ENCODE measurements at places on chromosomes 2 and 18.
A peak's percentile ranks its signal among the peaks of the same experiment; 100 is the strongest.

DNA sequence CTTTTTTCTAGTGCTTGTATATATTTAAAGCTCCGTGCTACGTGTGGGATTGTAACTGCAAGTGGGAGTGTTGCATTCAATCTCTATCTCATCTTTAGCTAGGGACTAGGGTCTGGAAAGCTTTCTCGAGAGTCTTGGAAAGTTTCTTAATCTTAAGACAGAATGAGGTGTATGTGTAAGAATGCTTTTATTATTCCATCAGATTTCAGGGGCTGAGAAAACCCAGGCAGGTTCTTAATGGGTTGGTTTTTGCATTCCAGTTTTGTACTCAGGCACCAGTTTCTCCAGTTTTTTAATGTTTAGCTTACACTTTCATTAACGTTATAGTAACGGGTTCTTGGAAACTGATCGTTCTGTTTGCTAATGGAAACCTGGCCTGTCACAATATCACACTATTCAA lies 20.3 kb downstream of the MRPL19 start:
- DNase-seq = no peak

DNA sequence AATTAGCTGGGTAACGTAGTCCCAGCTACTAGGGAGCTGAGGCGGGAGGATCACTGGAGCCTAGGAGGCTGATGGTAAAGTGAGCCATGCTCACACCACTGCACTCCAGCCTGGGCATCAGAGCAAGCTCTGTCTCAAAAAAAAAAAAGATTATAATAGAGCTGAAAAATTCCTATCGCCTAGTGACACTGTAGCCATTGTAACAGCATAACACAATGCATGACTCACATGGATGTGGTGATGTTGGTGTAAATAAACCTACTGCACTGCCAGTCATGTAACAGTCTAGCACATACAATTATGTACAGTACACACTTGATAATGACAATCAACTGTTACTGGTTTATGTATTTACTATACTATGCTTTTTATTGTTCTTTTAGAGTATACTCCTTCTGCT lies 39.6 kb downstream of the MGAT4A start:
- DNase-seq = no peak

DNA sequence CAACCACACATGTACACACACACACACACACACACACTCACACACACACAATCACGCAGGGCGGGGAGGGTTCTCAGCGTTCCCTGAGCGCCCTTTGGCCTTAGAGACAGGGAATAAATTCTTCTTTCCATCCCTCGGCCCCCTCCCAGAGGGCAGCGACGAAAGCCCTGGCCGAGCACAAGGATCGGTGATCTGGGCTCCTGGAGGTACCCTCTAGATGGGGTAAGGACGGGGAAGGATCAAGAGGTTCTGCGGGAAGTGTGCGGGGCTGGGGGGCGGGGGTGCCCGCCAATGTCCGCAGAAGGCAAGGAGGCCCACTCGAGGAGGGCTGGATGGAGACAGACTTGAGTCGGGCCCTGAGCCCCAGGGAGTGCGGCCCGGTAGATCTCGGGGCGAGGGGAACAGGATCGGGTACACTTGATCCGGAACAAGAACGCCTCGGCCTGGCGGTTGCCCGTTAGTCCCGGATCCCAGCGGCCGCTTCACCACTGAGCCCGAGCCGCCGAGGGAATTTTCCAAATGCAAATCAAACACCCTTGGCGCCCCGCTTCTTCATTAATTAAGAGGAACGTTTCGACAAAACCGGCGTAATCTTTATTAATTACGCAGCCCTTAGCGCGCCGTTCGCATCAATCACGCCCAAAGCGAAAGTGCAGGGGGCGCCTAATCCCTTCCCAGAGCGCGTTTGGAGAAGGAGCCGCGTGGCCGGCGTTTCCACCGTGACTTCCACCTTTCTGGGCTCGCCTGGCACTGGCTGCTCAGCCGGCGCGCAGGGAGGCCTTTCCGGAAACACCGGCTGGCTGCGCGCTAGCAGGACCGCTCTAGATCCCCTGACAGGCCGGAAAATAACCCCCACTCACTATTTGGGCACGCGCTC lies 7.0 kb upstream of the PAX3 start:
- DNase-seq = no peak

GRCh38 chr2:55782528-55783173 lies 89.0 kb upstream of the PNPT1 start:
- DNase-seq = no peak

DNA sequence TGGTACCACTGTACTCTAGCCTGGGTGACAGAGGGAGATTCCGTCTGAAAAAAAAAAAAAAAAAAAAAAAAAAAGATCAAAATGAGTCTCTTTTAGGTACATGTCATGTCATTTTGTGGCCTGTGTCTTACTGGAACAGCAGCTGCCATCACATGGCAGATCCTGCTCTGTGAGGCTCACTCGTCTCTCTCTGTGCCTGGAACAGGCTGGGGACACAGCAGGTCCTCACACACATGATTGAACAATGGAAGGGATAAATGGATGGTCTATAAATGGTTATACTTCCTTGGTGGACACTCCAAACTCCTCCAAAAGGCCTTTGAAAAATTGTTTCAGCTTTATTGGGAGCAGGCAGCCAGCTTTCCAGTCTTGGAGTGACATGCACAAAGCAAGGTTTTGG lies 236.2 kb upstream of the COPS8 start:
- DNase-seq = no peak

GRCh38 chr2:100692381-100692780 lies 127.6 kb upstream of the NPAS2 start:
- DNase-seq = peak; percentile 19

- no peak for DNase-seq
These were observed 42.7 kb downstream of the NPPC start for GRCh38 chr2:231883468-231883881.

- no peak for DNase-seq
These were observed 171.5 kb downstream of the EVA1A start for GRCh38 chr2:75389271-75389670.

- no peak for DNase-seq
These were observed 57.3 kb downstream of the NEDD4L start for GRCh38 chr18:58101291-58101794.

DNA sequence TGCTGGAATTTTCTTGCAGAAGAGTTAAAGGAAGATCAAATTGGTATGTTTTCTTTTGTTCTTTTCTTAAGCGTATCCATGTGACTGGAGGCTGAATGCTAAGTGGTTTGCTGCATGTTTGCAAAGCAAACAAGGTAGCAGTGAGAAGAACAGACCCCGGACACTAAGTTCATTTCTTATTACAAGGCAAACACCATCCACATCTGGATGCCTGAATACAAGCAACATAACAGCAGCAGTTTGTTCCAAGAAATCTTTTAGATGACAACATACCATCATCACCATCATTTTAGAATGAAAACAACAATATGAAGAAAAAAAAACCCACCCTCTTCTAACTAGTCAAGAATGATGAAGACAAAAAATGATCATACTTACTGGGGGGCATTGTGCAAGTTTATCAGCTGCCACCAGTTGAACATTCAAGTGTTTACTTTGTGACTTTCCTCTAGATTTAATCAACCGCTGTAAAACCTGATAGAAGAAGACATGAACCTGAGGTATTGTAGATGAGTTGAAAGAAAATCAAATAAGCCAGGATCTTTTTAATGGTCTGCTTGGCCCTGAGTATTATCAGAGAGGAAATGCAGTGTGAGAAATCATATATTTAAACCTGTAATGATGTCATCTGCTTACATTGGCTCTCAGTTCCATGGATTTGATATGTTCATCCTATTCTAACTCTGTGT lies 25.0 kb upstream of the ARL5A start:
- DNase-seq = no peak

DNA sequence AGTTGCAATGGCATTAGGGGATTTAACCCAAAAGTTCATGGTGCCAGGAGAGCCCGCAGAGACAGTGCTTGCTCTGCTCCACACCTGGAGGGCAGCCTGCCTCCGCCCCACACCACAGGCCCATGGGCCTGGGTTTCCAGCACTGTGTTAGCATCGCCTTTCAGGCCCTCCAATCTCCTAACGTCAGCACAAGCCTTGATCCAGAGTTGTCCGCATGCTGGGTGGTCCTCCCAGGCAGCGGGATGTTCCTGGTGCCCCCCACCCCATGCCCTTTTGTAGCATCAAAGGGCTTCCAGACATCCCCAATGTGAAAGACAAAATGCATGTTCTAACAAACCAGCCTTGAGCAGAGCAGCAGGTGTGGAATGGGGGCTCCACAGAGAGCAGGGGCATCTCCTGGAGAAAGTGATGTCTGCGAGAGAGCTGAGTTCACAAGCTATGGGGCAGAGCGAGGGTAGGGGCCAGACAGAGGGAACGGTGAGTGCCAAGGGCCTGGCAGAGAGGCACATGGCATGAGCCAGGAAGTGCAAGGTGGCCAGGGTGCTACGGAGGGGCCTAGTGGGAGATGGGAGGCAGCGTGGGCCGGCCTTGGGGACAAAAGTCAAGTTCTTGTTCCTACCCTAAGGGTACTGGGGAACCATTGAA lies 119.2 kb downstream of the CYP26B1 start:
- peak; percentile 41 for DNase-seq

DNA sequence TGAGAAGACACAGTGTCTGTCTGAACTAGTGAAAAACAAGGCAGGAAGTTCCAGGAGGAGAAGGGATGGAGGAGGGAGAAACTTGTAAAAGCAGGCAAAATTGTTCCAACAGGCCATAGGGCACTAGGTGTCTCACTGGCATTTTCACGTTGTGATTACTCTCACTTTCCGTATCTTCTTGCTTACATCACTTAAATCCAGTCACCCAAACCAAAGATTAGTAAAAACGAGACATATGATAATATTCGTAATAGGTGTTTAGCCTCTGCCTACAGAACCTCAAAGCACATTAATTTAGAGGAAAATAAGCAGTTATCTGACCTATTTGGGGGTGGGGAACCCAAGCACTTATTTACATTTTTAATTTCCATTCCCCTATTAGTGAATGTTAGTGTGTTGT lies 78.3 kb downstream of the POU3F3 start:
- no peak for DNase-seq

GRCh38 chr2:217325816-217326215 lies 466.0 kb upstream of the TNP1 start:
- DNase-seq = no peak

GRCh38 chr2:60554074-60554645 lies 706 bp upstream of the BCL11A start:
- DNase-seq = no peak

- DNase-seq = no peak
These were observed 46.9 kb downstream of the DNMT3A start for GRCh38 chr2:25294573-25295462.

- no peak for DNase-seq
These were observed 266.0 kb upstream of the FSIP2 start for GRCh38 chr2:185472574-185472973.

GRCh38 chr18:57898506-57899124 lies 95.5 kb upstream of the ATP8B1 start:
- no peak for DNase-seq

DNA sequence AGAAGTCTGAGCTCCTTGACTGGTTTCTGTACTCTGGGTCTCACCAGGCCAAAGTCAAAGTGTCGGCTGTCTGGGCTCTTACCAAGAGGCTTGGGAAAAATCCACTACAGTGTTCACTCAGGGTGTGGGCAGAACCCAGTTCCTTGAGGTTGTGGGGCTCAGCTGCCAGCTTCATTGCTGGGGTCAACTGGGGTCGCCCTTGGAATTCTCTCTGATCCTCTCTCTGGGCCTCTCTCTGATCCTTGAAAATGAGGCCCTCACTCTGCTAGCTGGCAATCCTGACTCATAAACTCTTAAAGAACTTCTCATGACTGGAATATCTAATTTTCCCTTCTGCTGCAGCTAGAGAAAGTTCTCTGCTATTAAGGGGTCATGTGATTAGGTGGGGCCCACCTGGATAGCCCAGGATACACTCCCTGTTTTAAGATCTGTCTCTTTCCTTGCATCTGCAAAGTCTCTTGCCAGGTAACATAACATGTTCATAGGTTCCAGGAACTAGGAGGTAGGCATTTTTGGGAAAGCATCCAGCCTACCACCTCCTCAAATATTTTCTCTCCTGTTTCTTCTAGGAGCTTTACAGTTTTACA lies 66.3 kb downstream of the SP110 start:
- no peak for DNase-seq

- no peak for DNase-seq
These were observed 8.9 kb downstream of the DIS3L2 start for GRCh38 chr2:231970461-231970860.

DNA sequence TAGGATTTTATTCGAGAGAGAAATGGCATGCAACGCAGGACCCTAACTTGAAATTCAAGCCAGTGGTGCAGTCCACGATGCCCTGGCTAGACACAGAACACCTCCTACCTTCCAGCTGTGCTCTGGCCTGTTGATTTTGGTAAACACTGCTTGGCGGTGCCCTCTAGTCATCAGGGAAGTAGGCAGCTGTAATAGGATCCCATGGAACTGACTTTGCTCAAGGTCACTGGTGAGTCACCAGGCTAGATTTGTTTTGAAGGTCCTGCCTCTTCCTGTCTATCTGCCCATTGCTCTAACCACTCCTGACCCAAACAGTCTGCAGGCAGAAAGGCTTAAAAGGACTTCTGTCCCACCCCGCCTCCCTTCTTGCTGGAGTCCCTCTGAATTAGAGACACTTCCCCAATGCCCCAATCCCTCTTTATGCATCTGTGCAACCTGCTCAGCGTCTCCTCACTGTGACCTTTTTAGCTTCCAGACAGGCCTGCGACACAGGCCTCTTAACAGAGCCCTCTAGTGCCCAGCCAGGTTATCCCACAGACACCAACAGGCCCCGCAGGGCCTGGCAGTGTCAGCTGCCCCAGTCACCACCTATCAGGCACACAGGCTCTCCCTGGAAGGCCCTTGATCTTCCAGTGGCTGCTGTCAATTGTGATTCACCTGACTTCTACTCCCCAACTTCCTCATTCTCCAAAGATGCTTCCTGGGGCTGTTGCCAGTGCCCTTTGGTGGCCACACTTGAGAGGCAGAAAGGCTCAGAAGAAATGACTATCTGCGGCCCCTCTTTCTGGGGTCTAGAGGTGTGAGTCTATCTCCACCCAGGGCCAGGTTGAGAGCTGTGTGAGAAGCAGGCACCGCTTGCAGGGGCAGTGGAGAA lies 5.2 kb downstream of the TMEM127 start:
- DNase-seq = peak; percentile 80

- DNase-seq = no peak
These were observed 16.6 kb upstream of the ZNF396 start for GRCh38 chr18:35393716-35394115.

DNA sequence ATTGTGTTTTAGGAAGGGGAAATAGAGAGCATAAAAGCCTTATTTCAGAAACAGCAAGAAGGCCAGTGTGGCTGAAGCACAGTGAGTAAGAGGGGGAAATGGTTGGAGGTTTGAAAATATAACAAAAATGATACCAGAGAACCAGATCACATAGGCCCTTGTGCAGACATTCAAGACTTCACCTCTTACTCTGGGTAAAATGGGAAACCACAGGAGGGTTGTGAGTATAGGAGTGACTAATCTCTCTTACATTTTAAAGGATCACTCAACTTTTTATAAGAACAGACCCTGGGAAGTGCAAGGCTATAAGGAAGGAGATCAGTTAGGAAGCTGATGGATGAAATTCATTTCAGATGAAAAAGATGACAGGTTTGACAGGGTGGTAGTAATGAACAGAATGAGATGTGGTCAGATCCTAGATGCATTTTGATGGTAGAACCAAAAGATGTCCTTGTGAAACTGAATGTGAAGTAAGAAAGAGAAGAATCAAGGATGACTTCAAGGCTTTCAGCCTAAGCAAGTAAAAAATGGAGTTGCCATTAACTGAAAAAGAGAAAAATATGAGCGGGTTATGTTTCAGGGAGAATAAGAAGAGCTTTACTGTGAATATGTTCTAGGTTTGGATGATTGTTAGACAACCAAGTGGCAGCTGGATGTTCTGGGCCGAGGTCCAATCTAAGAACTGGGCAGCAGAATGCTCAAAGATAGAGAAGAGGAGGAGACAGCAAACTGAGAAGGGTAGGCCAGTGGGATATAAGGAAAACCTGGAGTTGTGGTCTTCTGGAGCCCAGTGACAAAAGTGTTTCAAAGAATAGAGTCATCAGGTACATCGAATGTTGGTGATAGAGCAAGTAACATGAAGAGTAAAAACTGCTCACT lies 65.1 kb downstream of the USP40 start:
- DNase-seq = no peak

Measured in coronary artery (tissue), 2 donors.